Common myeloid progenitor, CD34-positive (primary cell): ENCODE measurements at places on chromosomes 11 and 22.

- no peak for DNase-seq
Measured at GRCh38 chr22:45977551-45978274, 751 bp upstream of the WNT7B start.

DNA sequence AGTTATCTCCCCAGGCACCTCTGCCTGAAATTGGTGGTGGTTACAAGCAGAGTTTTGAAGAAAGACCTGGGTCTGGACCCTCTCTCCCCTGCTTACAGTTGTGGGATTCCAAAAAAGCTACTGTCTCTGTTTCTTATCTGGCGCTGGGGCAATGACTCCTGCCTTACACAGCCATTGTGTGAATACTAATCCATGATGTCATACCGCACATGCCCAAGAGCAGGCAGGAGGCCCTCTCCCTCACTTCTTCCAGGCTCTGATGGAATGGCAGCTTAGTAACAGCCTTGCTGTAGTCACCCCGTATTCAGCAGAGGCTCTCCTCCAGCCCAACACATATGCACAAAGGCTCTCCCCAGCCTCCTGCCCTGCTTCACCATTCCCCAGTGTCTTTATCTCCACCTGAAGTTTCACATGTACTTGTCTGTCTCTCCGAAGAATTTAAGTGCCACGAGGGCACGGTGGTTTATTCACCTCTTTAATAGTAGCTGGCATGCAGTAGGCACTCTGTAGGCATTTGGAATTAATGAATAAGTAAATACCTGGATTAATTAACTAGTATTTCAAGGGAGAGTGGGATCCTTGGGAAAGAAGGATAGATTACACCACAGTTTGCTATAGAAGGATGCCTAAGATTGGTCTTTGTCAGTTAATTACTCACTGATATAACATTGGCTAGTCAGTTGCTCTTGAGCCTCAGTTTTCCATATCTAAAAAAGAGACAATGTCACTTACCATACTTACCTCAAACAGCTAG is 165.6 kb downstream of the ETS1 start:
- DNase-seq = no peak

GRCh38 chr11:123630126-123630608 is 24.3 kb downstream of the SCN3B start:
- DNase-seq = no peak

DNA sequence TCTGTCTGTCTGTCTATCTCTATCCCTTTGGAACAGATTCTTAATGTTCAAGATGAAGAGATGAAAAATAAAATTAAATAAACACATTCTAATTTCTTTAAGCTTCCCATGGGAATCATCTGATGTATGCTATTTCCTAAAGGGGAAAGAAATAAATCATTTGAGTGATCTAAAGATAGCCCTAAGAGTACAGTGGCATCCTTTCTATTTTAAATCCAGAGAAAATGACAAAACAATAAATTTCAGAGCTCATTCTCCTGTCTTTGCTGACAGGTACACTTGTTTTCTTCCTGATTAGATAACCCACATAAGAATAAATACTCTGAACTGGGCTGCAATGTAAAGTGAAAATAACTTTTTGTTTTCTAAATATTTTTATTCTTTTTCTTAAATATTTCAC is 550.4 kb downstream of the JRKL start:
- no peak for DNase-seq

GRCh38 chr11:133895061-133895479 is 49.8 kb upstream of the SPATA19 start:
- DNase-seq = no peak

DNA sequence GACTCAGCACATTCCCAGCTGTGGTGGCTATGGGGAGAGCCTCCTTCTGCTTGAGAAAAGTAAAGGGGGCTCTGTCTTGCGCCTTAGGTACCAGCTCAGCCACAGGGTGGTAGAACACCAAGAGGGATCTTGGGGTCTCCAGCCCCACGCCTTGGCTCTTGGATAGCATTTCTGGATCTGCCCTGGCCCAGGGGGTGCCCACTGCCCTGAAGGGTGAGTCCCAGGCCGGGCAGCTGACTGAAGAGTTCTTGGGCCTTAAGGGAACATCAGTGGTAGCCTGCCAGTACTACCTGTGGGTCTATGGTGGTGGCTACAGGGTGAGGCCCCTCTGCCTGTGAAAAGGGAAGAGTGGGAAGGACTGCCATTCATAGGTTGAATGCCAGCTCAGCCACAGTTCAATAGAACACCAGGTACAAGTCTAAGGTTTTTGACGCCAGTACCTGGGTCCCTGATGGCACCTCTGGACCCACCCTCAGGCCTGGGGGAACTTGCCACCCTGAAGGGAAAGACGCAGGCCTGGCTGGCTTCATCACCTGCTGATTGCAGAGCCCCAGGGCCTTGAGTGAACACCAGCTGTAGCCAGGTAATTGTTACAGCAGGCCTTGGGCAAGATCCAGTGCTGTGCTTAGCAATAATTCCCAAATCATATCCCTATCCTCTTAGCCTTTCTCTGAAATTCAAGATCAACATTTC is 3.9 kb downstream of the CWF19L2 start:
- no peak for DNase-seq

- DNase-seq = peak; percentile 73
Measured at GRCh38 chr11:6315811-6316425, 4.4 kb downstream of the CAVIN3 start.

DNA sequence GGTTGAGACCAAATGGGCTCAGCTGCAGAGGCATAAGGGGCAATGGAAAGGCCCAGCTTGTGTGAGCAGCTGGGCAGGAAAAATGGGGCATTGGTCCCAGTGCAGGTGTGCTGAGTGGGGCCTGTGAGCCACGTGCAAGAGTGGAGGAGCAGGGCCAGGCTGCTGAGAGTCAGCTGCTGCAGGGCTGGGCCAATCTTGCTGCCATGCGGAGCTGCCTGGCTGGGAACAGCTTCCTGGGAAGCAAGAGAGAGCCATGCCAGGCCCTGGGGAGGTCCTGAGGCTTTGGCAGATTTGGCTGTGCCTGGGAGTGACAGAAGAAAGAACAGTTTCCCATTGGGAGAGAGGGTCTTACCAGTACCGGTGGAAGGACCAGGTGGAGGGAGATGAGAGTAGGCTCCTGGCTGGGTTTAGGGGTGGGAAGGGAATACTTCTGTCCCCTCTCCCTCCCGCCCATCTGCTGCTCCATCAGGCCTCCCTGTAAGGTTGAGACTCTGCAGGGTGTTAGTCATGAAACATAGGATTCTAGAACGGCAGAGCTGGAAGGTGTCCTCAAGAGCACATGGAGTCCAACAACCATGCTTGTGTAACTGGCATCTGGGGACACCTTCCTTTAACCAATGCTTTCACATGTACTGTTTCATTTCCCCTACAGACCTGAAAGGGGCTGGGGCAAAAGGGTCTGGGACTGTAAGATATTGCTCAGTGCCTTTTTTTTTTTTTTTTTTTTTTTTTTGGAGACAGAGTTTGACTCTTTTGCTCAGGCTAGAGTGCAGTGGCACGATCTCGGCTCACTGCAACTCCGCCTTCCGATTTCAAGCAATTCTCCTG is 10.4 kb downstream of the SEPTIN3 start:
- DNase-seq = no peak

DNA sequence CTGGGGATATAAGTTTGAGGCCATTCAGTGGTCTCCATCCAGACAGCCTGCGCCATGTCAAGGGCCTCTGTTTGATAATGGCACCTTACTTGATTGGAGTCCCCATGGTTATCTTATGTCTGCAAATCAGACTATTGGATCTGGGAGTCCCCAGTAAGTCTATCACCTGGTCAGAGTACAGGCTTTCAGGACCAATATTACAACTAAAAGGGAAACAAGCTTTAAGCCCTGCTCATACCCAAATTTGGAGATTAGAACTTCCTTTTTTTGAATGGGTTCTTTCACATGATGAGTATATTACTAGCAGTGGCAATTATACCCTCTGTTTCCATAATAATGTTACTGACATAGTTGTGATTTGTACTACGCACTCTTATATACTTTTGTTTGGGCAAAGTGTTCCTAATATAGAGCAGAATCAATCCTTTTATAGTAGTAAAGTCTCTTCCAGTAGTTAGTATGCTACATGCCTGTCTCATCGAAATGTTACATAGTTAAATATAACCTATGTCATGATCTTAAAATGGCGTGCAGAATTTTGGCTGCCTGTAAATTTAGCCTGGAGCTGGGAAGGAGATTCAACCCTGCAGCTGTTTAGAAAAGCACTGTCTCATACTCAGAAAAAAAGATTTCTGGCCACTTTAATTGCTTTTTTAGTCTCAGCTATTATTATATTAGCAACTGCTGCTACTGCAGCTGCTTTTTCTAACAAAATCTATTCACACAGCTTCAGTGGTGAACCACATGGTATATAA is 4.9 kb downstream of the MS4A15 start:
- peak; percentile 19 for DNase-seq

DNA sequence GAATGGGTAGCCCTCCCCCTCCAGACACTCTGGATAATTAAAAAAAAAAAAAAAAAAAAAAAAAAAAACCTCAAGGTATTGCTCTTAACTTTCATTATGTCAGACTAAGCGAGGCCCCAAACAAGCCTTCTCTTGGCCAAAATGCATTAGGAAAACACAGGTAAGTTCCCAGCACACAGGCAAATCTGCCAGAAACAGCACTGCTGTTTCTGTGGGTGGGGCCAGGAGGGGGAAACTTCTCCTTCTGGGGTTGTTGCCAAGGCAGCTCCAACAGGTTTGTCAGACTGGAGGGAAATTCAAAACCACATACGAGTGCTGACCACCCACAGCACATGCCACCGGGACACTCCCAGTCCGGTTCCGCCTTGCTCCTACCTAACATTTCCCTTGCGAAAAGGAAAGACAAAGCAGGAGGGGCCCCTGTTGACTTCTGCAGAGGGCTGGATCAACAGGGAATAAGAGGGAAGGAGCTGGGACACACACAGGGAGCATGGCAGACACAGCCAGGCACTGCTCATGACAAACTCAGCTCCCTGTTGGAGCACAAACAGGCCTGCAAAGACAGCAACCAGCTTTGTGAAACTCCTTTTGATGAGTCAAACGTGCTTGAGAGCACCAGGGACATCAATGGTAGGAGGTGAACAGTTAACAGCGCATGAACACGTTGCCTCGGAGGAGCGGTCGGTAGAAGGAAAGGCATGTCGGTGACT is 55.0 kb downstream of the MYH9 start:
- DNase-seq = peak; percentile 63

GRCh38 chr11:95229993-95230809 is 801 bp downstream of the SESN3 start:
- peak; percentile 36 for DNase-seq

- DNase-seq = peak; percentile 23
Measured at GRCh38 chr11:104163100-104164027, 583 bp downstream of the PDGFD start.

DNA sequence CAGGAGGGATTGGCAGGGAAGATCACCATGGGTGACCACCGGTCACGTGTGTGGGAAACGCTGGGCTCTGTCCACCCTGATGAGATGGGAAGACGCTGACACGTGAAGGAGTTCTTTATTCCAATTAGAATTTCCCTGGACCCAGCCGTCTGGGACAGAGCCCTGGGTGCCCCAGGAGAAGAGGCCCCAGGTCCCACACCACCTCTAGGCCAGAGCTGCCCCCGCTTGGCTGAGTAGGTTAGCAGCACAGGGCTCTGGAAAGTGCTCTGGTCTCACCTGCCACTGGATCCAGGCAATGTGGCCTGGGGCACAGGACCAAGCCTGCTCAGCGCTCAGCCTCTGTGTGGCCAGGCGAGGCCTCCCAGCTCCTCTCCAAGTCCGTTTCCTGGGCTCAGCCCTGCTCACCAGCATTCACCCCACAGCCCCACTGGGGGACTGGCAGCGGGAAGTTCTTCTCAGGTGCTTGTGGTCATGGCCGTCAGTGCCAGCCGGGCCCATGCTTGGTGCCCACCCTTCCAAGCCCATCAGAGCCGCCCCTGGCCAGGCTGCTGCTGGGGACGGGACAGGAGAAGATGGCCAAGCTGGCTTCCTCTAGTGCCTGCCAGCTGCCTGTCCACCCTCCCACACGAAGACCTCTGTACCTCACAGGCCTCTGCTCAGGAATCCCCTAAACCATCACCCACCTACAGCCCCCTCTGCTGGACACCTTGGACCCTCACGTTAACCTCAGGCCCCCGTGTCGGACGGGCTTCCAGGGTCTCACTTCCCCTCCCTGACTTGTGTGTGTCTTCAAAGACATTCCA is 62.5 kb upstream of the FGF3 start:
- DNase-seq = no peak

DNA sequence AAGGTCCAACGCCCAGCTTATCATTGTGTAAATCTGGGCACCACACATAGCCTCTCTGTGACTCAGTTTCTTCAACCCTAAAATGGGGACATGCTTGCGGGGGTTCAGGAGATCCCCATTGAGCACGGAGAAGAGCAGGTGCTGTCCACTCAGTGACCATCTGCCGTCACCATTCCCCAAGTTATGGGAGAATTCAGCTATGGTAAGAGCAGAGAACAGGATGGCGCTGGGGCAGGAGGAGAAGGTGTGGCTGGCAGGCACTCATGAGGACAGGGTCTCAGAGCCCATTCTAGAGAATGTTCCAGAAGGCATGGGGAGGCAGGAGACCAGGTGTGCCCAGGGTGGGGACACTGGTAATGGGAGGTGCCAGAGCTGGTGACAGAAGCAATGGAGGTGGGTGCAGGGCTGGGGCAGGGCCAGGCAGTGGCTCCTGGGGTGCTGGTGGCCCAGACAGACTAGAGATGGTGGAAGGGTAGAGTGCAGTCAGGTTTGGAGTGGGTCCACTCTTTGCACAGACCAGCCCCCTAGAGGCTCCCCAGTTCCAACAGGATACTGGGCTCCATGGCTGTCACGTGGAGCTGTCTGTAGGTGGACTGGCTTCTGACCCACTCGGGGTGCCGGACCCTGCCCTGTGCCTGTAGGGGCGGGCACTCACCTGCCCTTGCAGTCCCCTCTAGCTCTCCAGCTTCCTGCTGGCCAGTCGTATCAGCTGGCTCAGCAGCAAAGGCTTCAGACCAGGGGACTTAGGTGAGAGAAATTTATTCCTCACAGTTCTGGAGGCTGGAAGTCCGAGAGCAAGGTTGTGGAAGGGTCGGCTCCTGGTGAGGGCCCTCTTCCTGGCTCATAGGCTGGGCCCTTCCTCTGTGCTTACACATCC is 84.7 kb downstream of the CDKN1C start:
- no peak for DNase-seq

DNA sequence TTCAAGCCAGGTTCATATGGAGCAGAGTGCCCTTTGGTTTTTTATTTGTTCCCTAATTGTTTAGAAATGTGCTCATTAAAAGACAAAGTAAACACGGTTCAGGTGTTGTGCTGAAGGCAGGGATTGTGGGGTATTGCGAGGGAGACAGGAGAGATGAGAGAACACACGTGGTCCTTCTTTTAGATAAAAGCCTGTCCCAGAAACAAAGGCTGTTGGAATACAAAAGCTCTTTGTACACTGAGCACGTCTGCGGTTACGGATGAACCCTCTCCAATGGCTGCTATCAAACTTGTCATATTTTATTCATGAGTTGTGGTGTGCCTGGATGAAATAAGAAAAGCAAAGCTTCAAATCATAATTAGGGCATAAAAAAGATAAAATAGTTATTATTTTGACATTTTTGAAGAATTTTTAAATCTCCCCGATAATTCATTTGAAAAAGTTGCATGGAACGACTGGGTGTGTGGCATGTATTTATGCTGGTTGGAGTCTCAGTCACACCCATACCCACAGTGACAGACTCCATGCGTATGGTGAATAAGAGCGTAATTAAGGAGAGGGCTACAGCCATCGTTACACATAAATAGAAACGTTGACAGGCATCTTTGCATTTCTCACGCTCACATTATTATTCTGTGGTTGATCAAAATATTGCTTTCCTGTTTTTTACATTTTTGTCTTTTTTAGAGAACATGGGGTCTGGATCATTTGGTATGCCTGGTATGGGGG is 92.9 kb downstream of the NELL1 start:
- DNase-seq = no peak

GRCh38 chr11:40207416-40207815 is 1252.0 kb downstream of the LRRC4C start:
- no peak for DNase-seq
